Activated T-helper 17 cell treated with anti-CD3 and anti-CD28 coated beads, Interleukin-2, amount 50 U/mL, for 72 hours (primary cell): ENCODE measurements at places on chromosomes 11 and 22.

DNA sequence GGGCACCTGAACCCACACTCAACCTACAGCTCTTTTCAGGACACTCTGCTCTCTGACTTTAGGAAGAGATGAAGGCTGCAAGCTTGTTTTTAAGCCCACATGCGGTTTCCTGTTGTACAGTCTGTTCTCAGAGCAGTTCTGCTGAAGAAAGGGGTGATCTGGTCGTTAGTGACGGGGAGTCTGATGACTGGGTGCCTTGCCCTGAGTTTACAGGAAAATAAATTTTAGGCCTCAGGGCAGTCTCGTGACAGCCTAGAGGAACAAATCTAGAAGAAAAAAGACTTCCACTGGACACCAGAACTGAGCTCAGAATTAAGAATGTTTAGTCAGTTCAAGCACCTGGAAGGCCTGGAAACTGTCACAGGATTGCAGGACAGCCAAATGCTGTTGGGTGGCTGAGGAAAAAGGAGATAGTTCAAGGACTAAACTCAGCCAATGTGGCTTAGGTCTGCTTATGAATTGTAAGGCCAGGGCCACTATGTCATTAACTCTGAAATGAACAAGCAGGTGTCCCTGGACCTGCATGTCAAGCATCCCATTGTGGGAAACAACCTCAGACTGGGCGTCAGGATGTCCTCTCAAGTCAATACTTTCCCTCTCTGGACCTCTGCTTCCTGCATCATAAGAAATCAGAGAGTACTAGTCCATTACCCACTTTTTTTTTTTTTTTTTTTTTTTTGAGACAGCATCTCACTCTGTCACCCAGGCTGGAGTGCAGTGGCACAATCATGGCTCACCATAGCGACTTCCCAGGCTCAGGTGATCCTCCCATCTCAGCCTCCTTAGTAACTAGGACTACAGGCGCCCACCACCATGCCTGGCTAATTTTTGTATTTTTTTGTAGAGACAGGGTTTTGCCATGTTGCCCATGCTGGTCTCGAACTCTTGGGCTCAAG is 5.7 kb downstream of the PIK3IP1 start:
- H3K4me1 ChIP-seq: peaks cover 40% of the 10 kb centered on the region
- H3K36me3 ChIP-seq: peaks cover 88% of the 10 kb centered on the region
- peak; percentile 66 for ATAC-seq
- peak overlapping the region; percentile 96 for H3K4me3 ChIP-seq

DNA sequence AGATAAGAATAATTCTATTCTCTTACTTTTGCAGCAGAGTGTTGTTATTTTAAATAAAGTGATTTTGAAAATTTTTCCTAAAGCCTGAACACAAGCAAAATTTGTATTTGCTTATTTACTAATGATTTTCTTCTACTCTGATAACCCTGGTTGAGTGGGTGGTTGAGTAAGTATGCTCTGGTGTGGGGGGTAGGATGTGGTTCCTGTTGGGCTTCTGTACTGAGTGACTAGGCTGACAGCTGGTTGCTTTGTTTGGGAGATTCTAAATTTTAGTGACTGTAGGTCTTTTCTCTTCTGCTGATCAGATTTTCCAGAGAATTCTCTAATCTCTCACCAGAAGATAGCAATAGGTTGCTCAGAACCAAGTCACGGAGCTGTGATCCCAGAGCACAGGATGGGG is 61.6 kb downstream of the METTL15 start:
- ATAC-seq: no peak
- no peak overlapping the region for H3K4me3 ChIP-seq
- no peaks in the 10 kb centered on the region for H3K27me3 ChIP-seq
- peaks cover 32% of the 10 kb centered on the region for H3K36me3 ChIP-seq

DNA sequence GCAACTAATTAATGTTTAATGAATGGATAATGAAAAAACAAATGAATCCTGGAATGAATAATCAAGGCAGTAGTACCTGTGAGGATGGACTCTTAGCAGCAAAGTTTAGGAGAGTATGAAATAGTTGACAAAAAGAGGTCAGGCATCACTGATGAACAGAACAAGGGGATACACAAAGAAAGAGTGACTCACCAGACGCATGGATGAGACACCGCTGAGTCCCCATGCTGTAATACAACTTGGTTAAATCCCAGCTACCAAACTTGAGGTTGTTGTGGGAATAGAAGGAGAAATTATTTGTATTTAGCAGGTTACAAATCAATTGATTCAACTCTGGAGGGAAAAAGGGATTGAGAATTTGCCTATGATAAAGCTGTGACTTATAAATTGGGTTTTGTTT is 976.9 kb upstream of the TENM4 start:
- no peak for ATAC-seq
- H3K4me1 ChIP-seq: no peaks in the 10 kb centered on the region
- H3K27ac ChIP-seq: no peak overlapping the region
- H3K27me3 ChIP-seq: no peaks in the 10 kb centered on the region
- H3K4me3 ChIP-seq: no peak overlapping the region

GRCh38 chr11:13028322-13028721 is 19.2 kb downstream of the RASSF10 start:
- H3K27me3 ChIP-seq: peaks cover 14% of the 10 kb centered on the region
- no peaks in the 10 kb centered on the region for H3K4me1 ChIP-seq
- no peak overlapping the region for H3K27ac ChIP-seq
- no peak overlapping the region for H3K4me3 ChIP-seq
- ATAC-seq: no peak

GRCh38 chr22:21074102-21074715 is 28.5 kb downstream of the LRRC74B start:
- H3K4me3 ChIP-seq: no peak overlapping the region
- peaks cover 3% of the 10 kb centered on the region for H3K27me3 ChIP-seq
- no peaks in the 10 kb centered on the region for H3K4me1 ChIP-seq
- H3K36me3 ChIP-seq: no peaks in the 10 kb centered on the region
- no peak overlapping the region for H3K27ac ChIP-seq
- peak; percentile 23 for ATAC-seq

DNA sequence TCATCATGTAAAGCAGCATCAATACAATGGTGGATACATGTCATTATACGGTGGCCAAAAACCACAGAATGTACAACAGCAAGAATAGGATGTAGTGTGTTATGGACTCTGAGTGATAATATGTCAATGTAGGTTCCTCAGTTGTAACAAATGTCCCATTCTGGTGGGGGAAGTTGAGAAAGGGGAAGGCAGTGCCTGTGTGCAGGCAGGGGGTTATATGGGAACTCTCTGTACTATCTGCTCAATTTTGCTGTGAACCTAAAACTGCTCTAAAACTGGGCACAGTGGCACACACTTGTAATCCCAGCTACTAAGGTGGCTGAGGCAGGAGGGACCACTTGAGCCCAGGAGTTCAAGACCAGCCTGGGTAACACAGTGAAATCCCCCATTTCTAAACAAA is 5.9 kb downstream of the CHKA start:
- H3K4me1 ChIP-seq: no peaks in the 10 kb centered on the region
- no peak overlapping the region for H3K27ac ChIP-seq
- H3K4me3 ChIP-seq: no peak overlapping the region
- ATAC-seq: no peak
- H3K27me3 ChIP-seq: no peaks in the 10 kb centered on the region

DNA sequence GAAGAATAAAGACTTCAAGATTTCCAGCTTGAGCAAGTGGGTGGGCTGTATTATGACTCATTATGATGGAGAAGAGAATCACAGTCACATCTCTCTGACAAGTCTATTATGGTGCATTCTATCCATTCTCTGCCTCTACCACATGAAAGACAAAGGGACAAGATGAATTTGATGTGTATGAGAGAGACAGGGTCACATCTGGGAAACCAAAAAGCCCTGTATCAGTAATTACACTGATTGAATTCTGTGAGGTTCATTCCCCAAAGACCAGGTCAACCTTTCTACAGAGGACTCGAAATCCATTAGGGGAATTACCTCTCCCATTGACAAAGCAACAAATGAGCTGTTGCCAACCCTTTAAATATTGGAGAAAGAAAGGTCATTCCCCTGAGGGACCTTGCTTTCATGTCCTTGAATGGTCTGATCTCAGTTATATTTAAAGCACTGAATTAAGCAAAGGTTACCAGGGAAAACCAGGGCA is 109.6 kb downstream of the USP35 start:
- no peaks in the 10 kb centered on the region for H3K27me3 ChIP-seq
- H3K4me1 ChIP-seq: no peaks in the 10 kb centered on the region
- H3K27ac ChIP-seq: no peak overlapping the region
- H3K36me3 ChIP-seq: no peaks in the 10 kb centered on the region
- no peak overlapping the region for H3K4me3 ChIP-seq
- ATAC-seq: peak; percentile 99
